ENCODE measurements at places on chromosomes 2 and 18.

- peak; percentile 21 for DNase-seq
Observed at GRCh38 chr2:69948032-69948962, 13.1 kb downstream of the ASPRV1 start.

DNA sequence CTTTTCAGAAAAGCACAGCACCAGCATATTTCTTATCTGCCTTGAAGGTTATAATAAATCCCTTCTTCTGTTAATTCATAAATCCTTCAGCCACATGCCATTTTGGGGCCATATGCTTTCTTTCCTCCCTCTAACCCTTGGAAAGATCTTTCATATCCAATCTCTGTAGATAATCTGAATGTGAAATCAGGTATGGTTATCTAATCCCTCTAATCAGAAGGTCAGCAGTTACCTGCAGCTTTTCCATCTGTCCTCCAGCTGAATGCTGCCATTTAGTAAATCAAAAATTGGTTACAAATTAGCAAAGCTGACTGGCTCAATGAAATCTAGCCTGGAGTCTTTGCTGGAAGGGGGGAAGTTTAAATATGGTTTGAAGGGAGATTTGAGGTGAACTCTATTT lies 230.5 kb downstream of the PIK3C3 start:
- DNase-seq = no peak

DNA sequence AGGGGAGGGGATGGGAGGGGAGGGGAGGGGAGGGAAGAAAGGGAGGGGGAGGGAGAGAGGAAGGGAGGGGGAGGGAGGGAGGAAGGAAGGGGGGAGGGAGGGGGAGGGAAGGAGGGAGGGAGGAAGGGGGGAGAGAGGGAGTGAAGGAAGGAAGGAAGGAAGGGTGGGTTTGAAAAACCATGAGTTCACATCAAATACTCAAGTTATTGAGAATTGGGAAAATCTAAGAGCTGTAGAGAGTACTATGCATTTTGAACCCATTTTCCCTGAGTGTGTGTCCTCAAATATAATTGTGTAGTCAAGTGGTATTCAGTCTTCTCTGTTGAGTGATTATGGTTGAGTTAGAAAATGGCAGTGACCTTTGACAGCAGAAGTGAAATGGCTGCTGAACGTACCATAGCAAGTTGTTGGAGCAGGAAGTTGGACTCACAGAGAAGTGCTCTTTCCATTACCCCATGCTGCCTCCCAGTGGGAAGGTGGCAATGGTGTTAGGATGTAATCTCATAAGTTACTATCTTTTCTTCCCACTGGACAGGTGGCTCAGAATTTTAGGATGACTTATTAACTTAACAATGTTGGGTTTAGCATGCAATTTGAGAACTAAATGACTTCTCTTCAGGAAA lies 214.6 kb downstream of the SETBP1 start:
- DNase-seq = peak; percentile 51

DNA sequence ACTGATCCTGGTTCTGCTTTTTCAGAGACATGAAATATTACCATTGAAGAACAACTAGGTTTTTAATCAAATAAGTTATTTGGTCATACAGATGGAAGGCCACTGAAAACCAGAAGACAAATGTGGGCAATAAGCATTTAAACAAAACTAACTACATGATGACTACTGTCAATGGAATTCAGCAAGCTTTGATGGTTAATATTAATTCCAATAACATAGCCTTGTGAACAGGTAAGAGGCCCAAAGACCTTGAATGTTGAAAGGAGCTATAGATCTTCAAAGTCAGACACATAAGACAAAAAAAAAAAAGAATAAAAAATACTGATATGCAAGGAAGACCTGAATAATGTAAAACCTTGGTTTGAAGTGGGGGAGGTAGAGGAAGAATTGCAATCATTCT lies 1955.6 kb upstream of the CELF4 start:
- DNase-seq = no peak

Data from AG10803 (cell line).